ENCODE measurements at places on chromosomes 11 and 22.

DNA sequence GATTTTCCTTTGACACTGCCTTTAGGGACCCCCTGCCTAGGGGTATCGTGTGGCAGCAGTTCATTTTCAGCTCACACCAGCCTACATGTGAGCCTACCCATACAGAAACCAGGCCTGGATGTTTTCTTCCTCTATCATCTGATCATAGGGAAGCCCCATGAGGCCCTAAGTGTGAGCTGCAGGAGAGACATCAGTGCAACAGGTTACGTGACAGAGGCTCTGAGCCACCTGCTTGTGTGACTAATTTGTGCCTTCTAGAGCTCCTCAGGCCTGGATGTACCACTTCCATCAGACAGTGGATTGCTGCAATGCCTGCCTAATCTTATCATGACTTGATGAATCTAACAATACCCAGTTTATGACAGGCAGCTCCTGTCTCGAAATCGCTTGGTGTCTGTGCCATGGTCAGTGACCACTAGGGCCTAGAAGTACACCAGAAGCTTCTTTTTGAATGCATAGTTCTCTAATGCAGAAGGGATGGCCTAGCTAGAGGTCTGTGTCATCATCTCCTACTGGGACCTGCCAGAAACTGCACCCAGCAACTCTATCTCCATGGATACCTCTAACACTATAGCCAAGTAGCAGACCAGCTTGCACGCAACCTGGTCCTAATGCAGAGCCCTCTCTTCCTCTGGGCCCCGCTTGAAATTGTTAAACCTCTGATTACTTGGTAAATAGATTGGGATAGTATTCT lies 109.7 kb upstream of the CLPB start:
- no peak for DNase-seq

DNA sequence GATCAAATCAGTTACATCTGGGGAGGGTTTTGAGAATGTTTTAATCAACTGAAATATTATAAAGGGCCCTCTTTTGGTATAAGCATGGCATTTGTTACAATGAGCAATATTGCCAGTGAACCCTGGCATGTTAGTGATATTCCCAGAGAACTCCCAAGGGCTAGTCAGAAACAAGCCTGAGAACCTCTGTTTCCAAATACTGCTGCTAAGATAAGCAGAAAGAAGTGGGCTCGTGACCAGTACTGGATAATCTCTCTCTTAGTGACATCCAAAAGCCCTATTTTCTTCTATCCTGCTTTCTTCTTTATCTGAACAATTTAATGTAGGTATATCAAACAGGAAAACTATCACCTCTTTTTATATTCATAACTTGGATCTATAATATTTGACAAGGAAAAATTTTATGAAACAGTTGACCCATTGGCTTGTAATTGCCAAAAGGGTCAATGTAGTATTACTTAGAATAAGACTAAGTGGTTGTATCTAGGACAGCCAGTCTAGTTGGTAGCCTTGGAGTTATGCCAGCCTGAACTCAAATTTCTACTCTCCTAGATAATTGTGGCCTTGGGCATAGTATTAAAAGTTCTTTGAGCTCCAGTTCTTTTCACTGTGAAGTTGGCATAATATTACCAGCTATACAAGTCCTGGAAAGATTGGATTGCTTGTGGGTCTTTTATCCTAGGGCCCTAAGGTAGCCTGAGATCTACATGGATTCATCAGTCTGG lies 15.7 kb downstream of the CAT start:
- DNase-seq: no peak

DNA sequence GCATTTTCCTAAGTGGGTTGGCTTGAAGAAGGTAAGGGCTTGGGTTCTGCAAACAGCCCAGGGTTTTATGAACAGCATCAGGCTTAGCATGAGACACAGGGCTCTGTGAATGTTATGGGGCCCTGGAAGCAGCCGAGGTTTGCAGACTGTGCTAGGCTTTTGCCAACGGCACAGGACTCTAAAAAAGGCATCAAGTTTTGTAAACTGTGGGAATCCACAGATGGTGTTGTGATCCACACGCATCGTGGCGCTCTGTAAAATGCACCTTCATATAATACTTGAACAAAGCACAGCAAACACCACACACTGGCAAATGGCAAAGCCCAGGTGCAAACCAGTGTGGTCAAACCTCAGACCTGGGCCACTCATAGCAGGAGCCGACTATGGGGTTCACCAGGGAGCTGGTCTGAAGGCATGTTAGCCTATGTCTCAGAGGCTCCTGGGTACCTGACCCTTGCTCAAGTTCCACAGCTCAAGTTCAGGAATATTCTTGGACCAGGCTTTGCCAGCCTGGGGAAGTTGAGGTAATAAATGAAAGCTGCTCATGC lies 2.4 kb upstream of the SLCO2B1 start:
- no peak for DNase-seq

GRCh38 chr22:35615156-35615555 lies 2.0 kb downstream of the MB start:
- no peak for DNase-seq

DNA sequence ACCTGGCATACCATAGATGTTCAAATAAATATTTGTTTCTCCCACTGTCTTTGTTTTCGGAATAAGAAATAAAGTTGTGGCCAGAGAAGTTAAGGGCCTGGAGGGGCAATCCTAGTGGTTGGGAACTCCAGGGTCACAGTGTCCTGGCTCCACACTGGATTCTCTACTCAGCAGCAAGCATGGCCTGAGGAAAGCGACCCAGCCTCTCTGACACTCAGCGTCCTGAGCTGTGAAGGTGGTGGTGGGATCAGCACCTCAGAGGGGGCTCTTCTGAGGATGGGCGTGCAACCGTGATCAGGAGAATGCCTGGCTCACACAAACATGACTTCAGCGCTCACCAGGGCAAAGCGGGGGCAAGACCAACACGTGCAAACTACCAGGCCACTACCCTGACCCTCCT lies 59.9 kb downstream of the LARGE1 start:
- no peak for DNase-seq

- no peak for DNase-seq
Measured at GRCh38 chr11:134951305-134951700, 539.3 kb upstream of the B3GAT1 start.

DNA sequence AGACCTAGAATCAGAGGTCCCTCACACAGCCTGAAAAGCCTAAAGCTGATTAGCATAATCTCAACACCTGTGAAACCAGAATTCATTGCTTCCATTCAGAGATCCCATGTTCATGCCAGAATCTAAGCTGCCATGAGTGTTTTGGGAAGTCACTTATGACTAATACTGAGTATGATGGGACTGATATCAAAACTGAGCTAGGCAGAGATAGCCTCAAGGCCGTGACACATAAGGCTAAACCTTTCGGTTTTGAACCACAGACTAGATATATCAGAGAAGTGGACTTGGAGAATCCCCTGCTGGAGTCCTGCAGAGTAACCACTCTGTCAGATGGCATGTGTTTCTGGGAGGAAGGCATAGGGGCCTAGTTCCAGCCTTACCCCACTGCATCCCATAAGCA lies 23.1 kb upstream of the GLYATL2 start:
- no peak for DNase-seq

DNA sequence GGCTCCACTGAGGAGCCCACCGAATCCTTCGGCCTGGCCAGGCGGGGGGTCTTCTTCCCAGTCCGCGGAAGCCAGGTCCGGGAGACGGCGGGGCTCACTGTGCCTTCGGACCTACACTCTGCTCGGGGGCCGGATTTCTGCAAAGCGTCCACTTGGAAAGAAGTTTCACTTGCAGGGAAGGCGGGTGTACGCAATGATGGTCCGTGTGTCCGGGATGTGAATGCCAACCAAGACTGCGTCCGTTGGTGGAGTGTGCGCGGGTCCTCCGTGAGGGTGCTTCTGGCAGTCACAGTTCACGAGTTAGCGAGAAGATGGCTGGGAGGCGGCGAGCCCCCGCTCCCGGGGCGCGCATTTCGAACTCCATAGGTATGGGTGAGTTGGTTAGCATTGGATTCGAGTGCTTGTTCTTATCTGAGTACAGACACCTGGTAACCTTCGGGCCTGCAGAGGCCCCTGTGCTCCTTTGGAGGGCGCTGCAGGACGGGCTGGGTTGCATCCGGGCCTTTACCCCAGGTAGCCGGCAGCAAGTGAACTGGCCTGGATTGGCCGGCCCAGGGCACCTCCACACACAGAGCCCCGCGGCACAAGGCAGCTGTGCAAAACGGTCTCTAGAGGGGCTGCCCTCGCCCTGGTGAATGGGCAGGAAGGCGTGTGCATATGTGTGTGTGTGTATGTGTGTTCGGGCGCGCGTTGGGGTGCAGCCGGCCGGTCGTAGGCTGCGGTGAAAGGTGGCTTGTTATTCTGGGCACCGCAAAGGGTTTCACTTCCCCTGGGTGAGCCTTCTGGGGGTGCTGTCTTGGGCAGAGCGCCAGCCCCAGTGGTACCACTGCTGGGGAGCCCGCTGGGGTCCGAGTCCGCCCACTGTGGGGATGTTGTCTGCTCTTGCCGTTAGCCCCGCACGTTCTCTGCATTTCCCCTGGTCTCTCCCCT lies 13.3 kb upstream of the CYP2R1 start:
- peak; percentile 49 for DNase-seq

- DNase-seq: peak; percentile 45
Measured at GRCh38 chr11:6606471-6607189, 3.1 kb downstream of the ILK start.

GRCh38 chr11:12118949-12119348 lies 8.6 kb downstream of the MICAL2 start:
- no peak for DNase-seq

DNA sequence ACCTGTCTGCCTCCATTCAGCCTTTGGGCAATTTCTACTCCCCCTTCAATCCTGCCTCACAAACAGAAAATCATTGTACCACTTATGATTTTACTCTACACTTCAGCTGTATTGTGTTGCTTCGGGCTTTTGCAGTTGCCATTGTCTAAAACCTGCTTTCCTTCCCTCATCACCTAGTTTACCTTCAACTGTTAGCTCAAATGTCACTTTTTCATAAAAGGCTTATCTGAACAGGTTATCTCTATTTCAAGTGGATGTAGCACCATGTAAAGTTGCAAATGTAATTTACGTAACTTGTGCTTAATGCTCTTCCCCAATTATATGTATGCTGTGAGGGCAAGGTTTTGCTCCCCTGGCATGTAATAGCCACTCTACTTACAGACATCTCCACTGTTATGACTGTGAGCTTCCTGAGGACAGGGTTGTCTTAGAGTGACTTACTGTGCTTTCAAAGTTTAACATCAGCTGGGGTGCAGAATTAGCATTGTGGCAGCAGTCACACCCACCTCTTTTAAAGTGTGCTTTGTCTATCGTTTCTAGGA lies 5.4 kb downstream of the RPS25 start:
- no peak for DNase-seq

GRCh38 chr11:47907499-47907898 lies 59.3 kb upstream of the NUP160 start:
- no peak for DNase-seq

GRCh38 chr11:61336171-61336935 lies 3.3 kb downstream of the TKFC start:
- DNase-seq: peak; percentile 36

GRCh38 chr11:133403900-133404299 lies 128.4 kb downstream of the OPCML start:
- no peak for DNase-seq

- DNase-seq: no peak
Measured at GRCh38 chr11:12591706-12592105, 82.5 kb upstream of the TEAD1 start.

GRCh38 chr22:23220485-23221350 lies 40.4 kb downstream of the BCR start:
- peak; percentile 61 for DNase-seq

DNA sequence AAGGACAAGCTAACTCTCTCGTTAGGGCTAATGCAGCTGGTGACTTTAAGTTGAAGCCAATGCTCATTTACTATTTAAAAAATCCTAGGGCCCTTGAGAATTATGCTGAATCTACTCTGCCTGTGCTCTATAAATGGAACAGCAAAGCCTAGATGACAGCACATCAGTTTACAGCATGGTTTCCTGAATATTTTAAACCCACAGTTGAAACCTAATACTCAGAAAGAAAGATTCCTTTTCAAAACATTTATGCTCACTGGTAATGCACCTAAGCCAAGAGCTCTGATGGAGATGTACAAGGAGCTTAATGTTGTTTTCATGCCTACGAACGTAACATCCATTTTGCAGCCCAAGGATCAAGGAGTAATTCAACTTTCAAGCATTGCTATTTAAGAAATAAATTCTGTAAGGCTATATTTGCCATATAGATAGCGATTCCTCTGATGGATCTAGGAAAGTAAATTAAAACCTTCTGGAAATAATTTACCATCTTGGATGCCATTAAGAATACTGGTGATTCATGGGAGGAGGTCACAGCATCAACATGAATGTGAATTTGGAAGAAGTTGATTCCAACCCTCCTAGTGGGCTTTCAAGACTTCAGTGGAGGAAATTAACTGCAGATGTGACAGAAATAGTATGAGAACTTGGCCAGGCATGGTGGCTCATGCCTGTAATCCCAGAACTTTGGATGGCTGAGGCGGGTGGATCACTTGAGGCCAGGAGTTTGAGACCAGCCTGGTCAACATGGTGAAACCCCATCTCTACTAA lies 14.5 kb downstream of the XNDC1N start:
- DNase-seq: no peak

DNA sequence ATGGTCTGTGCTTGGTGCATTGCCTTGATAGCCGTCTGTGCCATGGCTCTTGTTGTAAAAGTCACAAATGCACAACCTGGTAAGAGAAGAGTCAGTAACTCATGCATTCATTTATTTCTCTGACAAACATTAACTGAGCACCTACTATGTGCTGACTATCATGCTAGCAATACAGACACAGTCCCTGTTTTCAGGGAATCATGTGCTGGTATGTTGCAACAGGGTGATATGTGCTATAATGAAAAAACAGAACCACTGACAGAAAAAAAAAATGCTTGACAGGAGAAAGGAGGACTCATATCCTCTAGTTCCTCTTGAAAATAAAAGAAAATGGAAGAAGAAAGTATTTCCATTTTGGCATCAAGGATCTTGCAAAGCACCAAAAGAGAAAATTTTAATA lies 34.5 kb upstream of the RAPSN start:
- no peak for DNase-seq

- DNase-seq: no peak
Measured at GRCh38 chr11:92964471-92964870, 5.0 kb upstream of the MTNR1B start.

DNA sequence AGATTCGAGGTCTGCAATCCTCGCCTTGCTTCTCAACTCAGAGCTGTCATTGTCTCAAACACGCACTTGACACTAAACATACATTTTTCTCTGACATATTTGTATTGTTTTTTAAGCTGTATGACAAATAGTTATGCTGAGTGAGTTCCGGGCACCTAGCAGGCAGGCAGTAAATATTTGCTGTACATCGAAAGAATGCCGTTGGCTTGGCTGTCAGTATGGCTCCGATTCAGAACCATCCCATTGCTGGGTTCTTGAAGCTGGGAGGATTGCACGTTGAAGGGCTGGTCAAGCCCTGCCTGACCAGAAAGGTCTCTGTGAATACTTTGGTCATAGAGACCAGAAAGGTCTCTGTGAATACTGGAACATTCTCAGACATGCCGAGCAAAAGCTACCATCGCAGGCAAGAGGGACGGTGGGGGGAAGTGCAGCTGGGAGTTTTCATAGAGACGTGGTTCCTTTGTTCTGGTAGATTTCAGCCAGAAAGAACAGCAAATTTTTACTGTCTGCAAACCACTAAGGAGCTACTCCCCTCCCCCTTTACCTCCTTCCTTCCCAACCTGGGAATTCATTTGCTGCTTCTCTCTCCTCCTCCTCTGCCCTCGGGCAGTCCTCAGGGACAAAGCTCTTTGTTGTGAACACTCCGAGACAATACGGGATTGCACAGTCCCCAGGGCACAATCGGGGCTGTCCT lies 202.2 kb upstream of the SORL1-AS1 start:
- no peak for DNase-seq

- no peak for DNase-seq
Measured at GRCh38 chr22:24244144-24244787, 616 bp downstream of the GGT5 start.
